ENCODE measurements at places on chromosomes 7 and 10. TPM values are rescaled to one million over a fixed set of nuclear protein-coding genes. Genes with fewer than 3 reads are reported as not detected.

DLX6 gene
- total RNA-seq: not detected

TSPAN33 gene
- total RNA-seq: 18.2 TPM

GRCh38 chr7:120184866-120185265 is 88.1 kb upstream of the KCND2 start:
- DNase-seq: no peak

DNA sequence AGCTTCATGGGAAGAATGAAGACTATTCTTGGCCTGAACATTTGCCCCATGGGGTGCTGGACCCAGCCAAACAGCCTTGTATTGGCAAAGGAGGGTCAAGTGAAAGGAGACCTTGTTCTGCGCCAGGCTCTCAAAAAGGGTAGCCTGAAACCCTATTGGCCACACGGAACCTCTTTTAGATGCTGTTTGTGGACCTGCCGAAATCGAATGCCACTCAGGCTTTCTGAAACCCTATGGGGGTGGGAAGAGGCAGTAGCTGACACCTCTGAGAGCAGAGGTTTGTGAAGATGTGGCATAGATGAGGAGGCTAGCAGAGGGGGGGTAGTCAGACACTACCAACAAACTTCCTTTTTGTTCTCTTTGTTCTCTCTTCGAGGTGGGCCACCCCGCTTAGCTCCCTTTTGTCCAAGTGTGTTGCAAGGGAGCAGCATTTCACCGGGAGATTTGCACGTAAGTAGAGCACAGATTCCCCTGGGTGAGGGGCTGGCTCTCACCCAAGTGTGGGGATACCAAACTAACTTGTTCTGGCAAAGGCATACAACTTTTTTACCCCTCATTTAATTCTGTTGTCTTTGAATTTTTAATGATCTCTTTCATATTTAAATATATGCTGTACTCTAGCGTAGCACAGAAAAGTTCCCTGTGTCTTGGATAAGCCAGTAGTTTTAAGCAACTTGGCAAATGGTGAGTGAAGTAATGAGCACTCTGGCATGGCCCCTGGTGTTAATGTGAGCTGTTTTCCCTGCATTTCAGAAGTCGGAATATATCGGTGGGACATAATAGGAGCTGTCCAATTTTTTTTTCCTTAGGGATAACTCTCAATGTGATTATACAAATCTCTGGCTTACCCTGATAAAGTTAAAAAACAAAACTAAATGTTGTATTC is 107.7 kb downstream of the SEPTIN7 start:
- DNase-seq: no peak

GRCh38 chr7:144036302-144036885 is 12.4 kb upstream of the OR2A5 start:
- no peak for DNase-seq

DNA sequence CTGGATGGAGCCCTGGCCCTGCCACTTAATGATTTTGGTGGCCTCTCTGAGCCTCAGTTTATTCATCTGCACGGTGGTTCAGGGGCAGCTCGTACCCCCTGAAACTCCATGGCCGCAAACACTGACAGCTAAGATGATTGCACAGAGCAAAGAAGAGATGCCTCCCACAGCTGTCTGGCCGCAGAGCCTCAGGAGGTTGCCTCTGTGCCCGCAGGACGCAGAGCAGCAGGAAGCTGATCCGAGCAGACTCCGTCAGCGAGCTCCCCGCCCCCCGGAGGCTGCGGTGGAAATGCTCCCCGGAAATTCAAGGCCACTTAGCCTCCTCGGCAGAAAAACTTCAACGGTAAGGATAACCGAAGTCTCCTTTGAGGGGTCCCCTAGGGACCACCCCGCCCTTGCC is 30.2 kb upstream of the C10orf53 start:
- no peak for DNase-seq

DNA sequence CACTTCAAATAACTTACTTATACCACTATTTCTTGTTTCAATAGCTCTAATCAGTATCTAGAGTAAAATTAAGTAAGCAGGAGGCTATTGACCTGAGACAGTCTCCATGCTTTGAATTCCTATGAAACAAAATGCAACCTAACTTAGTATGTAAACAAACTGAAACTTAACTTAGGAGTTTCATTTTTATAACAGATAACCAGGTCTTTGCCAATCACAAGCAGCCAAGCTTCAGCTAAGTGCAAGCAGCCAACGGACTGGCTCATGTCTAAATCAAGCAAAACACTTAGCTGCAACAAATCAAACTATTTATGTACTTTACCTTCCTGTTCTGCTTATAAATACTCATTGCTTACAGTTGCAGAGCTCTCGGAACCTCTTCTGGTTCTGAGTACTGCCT is 4.4 kb upstream of the GSTK1 start:
- no peak for DNase-seq

VIPR2 gene
- 3.7 TPM for total RNA-seq

MPP7 gene
- 17.1 TPM for total RNA-seq

Measured in pancreas (tissue), 10 donors.